Activated CD4-positive, alpha-beta T cell treated with anti-CD3 and anti-CD28 coated beads, Interleukin-10, Interleukin-2, amounts not matched to agents 100 ng/mL and 50 ng/mL, durations not matched to agents 16 hours and 8 hours (primary cell): ENCODE measurements at places on chromosomes 5 and 9.

DNA sequence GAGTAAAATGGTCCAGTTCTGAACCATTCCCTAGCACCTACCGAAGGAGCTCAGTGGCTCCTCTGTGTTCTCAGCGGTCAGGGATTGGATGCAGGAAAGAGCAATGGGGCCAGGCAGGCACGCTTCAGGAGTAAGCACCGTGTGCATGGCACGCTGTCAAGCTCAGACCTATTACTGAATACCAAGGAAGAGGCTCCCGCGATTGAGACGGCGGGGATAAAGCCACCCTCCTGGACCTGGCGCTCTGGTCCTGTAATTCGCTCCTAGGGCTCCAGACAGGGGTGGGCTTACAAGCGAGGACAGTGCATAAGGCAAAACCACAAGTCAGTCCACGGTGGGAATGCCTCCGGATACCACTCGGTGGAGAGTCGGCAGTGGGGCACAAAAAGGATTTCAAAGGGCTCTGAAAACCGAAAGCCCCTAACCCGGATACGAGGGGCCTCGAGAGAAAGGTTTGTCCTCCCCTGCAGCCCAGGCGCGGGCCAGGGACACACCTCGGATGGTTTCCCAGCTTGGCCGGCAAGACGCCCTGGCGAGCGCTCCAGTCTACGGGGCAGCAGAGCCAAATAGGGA is 988 bp downstream of the OXCT1 start:
- DNase-seq: no peak

GRCh38 chr5:111950660-111951059 is 193.7 kb upstream of the NREP start:
- no peak for DNase-seq

DNA sequence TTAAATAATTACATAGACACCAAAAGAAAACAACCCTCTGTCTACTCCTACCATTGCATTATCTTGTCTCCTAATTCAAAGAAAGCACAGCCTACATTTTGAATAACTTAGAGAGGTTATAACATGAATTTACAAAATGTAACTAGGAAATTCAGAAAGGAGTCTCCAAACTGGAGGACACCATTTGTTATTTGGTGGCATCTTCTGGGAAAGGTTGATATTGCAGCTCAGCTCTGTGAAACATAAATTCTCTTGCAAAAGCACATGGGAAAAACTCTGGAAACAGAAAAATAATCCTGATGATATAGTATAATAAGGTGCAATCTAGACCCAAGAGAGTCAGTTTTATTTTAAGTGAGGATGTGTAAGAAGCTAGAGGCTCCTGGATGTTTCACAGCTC is 215.3 kb downstream of the MLLT3 start:
- DNase-seq: no peak

DNA sequence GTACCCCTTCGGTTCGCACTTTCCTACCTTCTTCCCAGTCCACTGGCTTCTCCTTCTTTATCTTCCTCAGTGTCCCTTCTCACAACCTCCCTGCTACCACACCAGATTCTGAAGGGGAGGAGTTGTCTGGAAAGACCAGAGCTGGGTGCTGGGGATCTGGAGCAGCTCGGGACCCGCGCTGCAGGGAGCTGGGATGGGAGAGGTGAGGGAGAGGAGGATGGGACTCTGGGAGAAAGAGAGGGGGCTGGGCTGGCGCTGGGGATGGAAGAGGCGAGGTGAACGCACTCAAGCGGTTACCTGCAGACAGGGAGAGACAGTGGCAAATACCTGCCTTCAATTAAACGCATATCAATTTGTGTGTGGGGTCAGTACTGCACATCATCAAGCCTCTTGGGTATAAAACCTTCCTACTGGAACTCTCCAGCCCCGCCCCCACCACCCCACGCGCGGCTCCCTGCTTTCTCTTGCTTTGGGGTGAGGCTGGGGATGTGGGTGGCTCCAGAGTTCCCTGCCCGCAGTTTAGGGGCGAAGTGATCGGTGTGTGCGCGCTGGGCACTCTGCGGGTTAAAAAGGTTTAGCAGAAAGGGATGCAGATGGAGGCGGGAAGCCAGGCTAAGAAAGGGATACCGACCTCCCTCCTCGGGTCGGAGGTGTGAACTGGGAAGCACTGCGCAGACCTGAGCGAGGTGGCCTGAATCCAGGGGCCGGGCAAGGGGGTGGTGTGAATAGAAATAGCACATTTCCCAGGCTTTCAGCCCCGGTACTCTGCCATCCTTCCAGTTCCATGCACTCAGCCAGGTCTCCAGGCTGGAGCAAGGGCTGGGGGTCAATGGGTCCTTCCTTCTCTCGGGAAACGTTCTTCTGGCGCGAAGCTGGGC is 977 bp upstream of the PAM start:
- DNase-seq: no peak

- DNase-seq: no peak
These were observed 308.5 kb downstream of the ADGRV1 start for GRCh38 chr5:90866915-90867731.

GRCh38 chr9:131279196-131279862 is 3.0 kb upstream of the FAM78A start:
- no peak for DNase-seq

DNA sequence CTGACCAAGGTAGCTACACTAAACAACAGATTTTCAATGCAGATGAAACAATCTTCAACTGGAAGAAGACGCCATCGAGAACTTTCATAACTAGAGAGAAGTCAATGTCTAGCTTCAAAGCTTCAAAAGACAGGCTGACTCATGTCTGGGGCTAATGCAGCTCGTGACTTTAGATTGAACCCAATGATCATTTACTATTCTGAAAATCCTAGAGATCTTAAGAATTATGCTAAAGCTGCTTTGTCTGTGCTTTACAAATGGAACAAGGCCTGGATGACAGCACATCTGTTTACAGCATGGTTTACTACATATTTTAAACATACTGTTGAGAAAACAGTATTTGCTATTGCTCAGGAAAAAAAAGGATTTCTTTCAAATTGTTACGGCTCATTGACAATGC is 54.9 kb downstream of the RICTOR start:
- no peak for DNase-seq

- no peak for DNase-seq
These were observed 34.3 kb downstream of the STK10 start for GRCh38 chr5:172153695-172154094.

- no peak for DNase-seq
These were observed 23.3 kb downstream of the TRIO start for GRCh38 chr5:14166437-14166836.

GRCh38 chr9:121597698-121598166 is 53.7 kb upstream of the DAB2IP start:
- no peak for DNase-seq

DNA sequence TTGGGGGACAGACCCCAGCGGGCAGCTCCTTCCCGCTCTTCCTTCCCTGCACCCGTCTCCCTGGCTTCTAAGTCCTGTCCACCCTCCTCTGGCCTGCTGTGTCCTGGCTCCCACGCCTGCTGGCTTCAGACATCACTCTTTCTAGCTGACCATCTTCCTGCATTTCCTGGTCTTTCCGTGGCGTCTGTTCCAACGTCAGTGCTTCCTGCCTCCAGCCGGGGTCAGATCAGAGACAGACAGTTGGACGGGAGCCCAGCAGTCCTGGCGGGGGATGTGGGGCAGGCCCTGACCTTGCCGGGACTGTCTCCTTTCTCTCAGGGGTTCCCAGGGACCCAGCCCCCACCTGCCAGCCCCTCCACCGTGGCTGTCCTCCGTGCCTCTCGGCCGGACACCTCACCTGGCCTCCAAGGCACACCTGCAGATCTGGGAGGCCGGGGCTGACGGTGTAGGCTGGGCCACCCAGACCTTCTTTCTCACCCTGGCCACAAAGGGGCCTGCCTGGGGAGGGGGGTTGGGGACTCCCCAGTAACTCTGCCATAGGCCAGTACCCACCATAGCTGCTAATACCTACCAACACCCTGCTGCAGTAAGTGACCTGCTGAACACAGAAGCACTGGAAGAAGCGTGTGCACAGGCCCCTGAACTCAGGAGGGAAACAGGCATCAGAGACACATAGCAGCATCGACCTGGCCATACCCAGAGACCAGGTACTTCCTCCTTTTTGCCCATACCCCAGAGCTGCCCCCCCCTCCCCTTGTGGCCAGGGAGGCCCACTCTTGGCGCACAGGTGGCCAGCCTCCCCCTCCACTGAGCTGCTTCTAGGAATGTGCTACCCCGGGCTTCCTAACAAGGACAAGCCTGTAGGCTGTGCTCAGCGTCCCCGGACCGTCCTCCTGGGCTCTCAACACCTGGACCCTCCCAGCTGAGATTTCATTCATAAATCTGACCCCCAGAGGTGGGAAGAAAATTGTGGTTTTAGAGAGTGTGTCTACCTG is 5.1 kb downstream of the NRARP start:
- no peak for DNase-seq

GRCh38 chr9:128771094-128771721 is 519 bp downstream of the ZER1 start:
- no peak for DNase-seq

DNA sequence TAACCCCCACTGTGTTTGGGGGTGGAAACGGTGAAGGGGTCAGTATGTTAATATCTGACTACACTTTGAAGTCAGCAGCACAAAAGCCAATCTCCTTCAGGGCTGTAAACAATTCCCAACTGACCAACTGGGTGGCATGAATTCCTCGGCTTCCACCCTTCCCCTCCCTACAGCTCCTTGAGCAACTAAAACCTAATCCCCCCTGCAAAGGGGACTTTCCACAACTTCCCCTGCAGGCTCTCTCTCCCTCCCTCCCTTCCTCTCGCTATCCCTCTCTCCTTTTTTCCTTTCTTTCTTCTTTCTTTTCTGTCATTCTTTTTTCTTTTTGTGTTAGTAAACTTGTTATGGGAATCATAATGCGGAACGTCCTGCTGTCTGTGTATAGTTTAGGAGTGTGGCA is 65.1 kb upstream of the PTCH1 start:
- DNase-seq: no peak

- peak; percentile 76 for DNase-seq
These were observed 232.2 kb downstream of the SYK start for GRCh38 chr9:91033797-91034196.

- DNase-seq: no peak
These were observed 27.0 kb downstream of the SPACA9 start for GRCh38 chr9:132905726-132906125.

- DNase-seq: peak; percentile 19
These were observed 174.5 kb upstream of the SLC12A2 start for GRCh38 chr5:127909066-127909465.
